ENCODE measurements at places on chromosomes 12 and 14. TPM values are rescaled to one million over a fixed set of nuclear protein-coding genes. Genes with fewer than 3 reads are reported as not detected.

GRCh38 chr12:129941618-129942017 is 37.8 kb upstream of the TMEM132D start:
- H3K27me3 ChIP-seq, result no peaks in the 10 kb centered on the region
- H3K4me3 ChIP-seq, result no peak overlapping the region
- no peak overlapping the region for H3K27ac ChIP-seq
- no peak for DNase-seq
- H3K36me3 ChIP-seq, result no peaks in the 10 kb centered on the region

DNA sequence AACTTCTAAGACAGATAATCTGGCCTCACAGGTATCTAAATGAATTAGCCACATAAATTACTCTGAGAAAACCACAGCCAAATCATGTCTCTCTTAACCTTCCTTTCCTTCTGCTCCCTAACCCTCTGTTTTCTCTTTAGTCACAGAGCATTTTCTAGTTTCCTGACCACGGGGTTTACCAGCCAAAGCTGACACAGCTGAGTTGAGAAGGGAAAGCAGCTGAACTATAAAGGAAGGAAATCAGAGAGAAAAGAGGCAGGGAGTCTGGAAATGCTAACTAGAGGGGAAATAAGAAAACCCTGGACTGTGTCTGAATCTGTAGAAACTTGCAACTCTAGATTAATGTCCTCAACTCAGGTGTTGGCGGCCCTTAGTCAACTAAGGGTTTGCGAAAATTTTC is 24.4 kb downstream of the ANKS1B start:
- no peak for DNase-seq
- no peaks in the 10 kb centered on the region for H3K36me3 ChIP-seq
- H3K27ac ChIP-seq, result no peak overlapping the region
- H3K4me3 ChIP-seq, result no peak overlapping the region
- no peaks in the 10 kb centered on the region for H3K4me1 ChIP-seq

DNA sequence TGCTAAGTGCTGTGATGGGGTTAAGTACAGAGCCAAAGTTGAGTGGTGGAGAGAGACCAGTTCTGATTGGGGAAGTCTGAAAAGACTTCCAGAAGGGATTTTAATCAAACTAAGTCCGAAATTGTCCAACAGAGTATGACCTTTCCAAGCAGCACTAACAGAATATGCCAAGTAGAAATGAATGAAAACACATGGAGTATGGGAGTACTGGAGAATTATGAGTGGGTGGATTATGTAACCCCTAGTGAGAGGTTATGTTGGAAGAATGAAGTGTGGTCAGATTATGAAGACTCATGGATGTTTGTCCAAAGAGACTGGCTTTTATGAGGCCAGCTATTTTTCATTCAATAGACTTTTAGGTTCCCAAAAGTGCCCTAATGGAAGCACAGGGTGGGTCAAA is 94.0 kb upstream of the PLEKHA5 start:
- no peak for DNase-seq
- H3K4me1 ChIP-seq, result peaks cover 12% of the 10 kb centered on the region
- H3K27me3 ChIP-seq, result no peaks in the 10 kb centered on the region
- H3K36me3 ChIP-seq, result no peaks in the 10 kb centered on the region

DNA sequence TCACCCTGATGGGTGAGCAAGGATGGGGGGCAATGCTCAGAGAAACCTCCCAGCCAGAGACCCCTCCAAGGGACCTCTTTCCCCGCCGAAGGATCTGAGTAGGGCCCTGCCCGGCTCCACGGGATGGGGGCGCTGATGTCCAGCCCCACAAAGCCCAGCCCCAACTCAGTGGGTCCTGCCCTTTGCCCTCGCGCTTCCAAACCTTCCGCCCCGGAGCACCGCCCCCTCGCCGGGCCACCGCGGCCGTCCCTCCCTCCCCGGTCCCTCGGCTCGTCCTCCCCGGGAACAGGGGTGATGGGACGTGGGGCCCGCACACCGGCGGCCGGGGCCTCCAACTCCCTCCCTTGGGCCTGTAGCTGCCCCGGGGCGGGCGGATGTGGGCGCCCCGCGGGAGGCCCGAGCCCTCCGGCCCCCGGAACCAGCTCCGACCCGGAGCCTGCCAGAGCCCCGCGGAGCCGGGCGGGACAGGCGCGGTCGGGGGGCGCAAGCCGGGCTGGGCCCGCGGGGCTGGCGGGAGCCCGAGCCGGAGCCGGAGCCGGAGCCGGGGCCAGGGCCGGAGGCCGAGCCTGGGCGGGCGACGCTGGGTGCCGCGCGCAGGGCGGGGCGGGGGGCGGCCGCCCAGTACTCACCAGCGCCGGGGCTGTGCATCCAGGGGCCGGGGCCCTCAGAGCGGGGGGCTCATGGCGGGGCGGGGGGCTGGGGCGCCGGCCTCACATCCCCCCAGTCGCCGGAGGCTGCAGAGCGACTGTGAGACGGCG is 386 bp downstream of the HDAC7 start:
- H3K4me3 ChIP-seq, result peak overlapping the region; percentile 86
- H3K4me1 ChIP-seq, result peaks cover 32% of the 10 kb centered on the region
- no peaks in the 10 kb centered on the region for H3K36me3 ChIP-seq
- peak overlapping the region; percentile 98 for H3K27ac ChIP-seq

The PTPN6 gene
- total RNA-seq, result 47.7 TPM

DNA sequence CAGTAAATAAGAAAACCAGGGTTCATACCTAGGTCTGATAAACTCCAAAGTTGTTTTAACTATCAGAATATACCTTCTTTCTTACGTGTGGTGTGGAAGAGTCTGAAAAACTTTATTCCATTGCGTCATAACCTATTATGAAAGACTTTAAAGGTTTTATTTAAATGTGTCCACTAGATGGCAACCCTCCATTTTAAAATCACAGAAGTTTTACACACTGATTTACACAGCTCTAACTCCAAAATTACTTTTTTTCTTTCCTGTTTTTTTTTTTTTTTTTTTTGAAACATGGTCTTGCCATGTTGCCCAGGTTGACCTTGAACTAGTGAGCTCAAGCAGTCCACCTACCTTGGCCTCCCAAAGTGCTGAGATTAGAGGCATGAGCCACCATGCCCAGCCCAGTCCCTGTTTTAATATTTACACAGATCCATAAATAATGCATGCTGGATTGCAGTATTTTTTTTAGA is 17.3 kb upstream of the TMPRSS12 start:
- no peak overlapping the region for H3K4me3 ChIP-seq
- H3K27ac ChIP-seq, result no peak overlapping the region
- H3K4me1 ChIP-seq, result peaks cover 4% of the 10 kb centered on the region
- no peaks in the 10 kb centered on the region for H3K36me3 ChIP-seq
- DNase-seq, result peak; percentile 43
- no peaks in the 10 kb centered on the region for H3K27me3 ChIP-seq

- peak overlapping the region; percentile 16 for H3K4me3 ChIP-seq
- H3K4me1 ChIP-seq, result peaks cover 75% of the 10 kb centered on the region
- H3K36me3 ChIP-seq, result no peaks in the 10 kb centered on the region
- no peaks in the 10 kb centered on the region for H3K27me3 ChIP-seq
- peak; percentile 97 for DNase-seq
These were observed 192.6 kb upstream of the HMGA2 start for GRCh38 chr12:65631621-65632111.

All from HCT116 (cell line).